GM12892 (cell line): ENCODE measurements at places on chromosomes 13 and 19.

DNA sequence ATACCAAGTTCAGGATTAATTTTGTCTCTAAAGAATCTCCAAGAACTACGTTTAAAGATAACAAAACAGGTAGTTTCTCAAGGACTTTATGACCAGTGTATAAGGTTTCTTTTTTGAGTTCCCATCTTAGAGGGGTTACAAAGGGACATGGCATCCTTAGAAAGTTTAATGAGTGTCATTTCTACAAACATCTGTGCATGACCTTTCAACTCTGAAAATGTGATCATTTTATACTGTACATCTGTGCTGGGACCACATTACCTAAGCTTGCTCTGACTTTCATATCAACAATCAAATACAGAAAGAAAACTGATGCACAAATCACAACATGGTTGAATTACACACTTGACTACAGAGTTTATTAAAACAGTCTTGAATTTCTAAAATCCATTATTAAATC, 37.1 kb downstream of the KLF12 start:
- DNase-seq, result no peak

GRCh38 chr13:52617070-52618060, 24.9 kb upstream of the HNRNPA1L2 start:
- DNase-seq, result peak; percentile 68

DNA sequence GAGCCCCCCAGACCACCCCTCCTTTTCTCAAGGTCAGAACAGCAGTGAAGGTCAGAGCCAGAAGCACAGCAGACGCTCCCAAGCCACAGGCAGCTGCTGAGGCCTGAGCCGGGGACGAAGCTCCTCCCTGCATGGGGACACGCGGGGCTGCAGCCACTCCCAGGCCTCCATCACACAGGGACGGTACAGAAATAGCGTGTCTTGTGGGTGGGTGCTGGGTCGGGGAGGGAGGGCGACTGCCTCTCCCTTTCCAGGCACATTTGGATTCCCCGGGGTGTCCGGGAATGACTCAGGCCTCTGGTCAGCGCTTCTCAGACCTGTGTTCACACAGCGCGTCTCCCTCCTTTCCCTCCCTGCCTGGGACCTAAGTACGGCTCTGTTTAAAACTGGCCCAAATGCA, 33.2 kb downstream of the RASA3 start:
- no peak for DNase-seq

GRCh38 chr13:48142436-48142835, 47.5 kb upstream of the MED4 start:
- no peak for DNase-seq

GRCh38 chr19:47742634-47743033, 2.7 kb upstream of the NOP53 start:
- no peak for DNase-seq

DNA sequence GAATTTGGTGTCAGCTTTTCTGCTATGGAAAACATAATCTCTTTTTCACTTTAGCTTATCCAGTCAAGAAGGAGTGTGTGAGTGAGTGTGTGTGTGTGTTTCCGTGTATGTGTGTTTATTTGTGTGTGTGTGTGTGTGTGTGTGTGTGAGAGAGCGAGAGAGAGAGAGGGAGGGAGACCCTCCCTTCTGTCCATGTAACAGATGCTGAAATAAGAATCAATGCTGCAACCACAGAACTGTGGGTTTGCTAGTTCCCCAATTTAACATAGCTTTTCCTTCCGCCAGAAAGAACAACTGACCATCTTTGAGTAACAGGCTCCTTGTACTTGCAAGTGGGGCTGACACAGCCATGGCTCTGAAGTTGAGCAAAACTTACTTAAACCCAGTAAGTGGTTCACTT, 5.2 kb downstream of the LCP1 start:
- no peak for DNase-seq

DNA sequence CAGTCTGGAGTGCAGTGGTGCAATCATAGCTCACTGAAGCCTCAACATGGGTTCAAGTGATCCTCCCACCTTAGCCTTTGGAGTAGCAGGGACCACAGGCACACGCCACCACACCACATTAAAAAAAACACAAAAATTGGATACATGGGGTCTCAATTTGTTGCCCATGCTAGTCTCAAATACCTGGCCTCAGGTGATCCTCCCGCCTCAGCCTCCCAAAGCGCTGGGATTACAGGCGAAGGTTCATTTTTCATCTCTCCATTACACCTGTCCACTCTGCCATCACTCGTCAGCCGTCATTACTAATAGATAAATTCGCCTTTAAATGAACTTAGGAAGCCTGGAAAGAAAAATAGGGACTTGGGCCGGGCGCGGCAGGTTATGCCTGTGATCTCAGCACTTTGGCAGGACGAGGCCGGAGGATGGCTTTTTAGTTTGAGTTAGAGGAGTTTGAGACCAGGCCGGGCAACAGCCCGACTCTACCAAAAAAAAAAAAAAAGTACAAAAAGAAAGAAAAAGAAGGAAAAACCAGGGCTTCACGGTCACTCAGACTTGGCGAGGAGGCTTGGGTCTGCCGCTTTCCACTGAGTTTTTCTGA, 685 bp upstream of the SUPT5H start:
- DNase-seq, result no peak

GRCh38 chr13:71144883-71145282, 722.1 kb downstream of the DACH1 start:
- no peak for DNase-seq

DNA sequence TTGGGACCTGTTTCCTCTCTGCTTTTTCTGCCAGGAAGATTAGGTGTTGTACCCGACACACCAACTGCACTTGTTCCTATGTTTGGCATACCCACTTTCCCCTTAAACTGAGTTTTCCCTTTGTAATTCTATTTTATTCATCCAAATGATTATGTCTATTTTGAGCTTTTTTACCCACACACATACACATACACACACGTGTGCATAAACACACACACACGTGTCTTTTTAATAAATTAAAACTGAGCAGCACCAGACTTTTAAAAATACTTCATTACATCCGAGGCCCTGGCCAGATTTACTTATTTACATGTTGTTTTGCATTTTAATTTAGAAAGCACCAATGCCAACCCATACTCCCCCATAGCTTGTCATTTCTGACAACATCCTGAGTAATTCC, 350.0 kb downstream of the DNAJC15 start:
- no peak for DNase-seq

DNA sequence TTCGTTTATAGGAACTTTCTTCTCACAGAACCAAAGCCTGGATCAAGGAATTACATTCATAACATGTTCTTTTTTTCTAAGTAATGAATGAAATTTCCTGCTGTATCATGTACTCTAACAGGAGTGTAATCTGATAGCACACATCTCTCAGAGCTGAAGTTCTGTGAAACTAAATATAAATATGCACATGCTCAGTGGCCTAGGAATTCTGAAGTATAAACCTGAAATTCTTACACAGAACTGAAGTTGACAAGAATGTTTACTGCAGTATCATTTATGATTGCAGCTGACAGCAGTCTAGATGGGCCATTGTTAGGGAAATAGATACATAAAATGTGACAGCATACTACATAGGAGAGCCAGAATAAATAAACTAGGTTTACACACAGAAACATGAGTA, 54.5 kb downstream of the USP12 start:
- DNase-seq, result no peak

- DNase-seq, result peak; percentile 71
Observed at GRCh38 chr19:19642506-19643157, 825 bp downstream of the GMIP start.

- no peak for DNase-seq
Observed at GRCh38 chr19:31943778-31944177, 401.6 kb upstream of the ZNF507 start.

DNA sequence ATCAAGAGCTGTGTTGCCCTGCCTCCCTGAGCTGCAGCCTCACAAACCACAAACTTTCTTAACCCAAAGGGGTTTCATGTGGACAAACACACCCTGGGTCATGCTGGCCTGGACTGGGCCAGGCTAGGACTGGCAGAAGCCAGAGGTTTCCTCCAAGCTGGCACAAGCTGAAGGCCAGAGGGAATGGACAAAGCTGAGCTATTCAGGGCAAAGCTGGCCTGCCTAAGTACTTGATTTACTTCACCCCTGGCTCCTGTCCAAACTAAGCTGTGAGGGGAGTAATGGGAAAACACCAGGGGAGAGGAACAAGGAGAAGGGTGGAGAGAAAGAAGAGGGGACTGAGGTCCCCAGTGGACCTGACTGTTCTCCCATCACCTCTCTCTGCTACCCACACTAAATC, 6.2 kb downstream of the CPAMD8 start:
- DNase-seq, result no peak

DNA sequence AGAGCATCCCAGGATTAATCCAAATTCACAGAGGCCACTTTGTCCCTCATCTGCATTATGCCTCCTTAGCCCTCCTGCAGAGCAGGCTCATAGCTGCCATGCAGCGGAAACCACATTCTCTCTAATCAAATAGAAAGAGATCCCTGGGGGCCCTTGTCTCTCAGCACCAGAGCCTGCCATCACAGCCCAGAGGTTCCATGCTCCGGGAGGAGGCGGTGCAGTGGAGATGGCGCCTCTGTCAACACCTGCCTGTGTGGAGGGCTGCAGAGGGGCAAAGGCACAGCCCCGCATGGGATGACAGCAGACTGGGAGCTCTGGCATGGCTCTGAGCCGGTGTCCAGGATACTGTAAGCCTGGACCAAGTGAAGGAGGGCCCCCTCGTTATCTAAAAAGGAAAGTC, 111.3 kb downstream of the SLC7A1 start:
- DNase-seq, result no peak

GRCh38 chr19:3262362-3262761, 37.9 kb downstream of the CELF5 start:
- no peak for DNase-seq

DNA sequence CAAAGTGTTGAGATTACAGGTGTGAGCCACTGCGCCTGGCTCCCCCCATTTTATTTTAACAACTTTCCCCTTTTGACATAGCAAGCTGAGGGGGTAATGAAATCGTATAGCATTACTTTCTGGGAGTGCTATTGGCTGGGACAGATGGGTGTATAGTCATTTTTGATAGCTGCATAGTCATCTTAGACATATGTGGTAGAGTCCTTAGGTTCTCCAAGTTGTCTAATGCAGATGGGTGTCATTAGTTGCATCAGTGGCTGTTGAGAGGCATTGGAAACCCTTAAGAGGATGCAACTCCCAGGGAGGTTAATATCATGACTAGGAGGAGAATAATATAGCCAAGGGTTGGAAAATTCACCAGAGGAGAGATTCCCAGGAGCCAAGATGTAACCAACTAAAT, 28.6 kb upstream of the PNMA8B start:
- DNase-seq, result no peak

GRCh38 chr13:101265934-101266333, 150.4 kb downstream of the NALCN start:
- DNase-seq, result no peak
